ENCODE measurements at places on chromosomes 5 and 9.
A peak's percentile ranks its signal among the peaks of the same experiment; 100 is the strongest.

GRCh38 chr9:92265154-92265553 is 28.3 kb downstream of the IARS1 start:
- DNase-seq = no peak

DNA sequence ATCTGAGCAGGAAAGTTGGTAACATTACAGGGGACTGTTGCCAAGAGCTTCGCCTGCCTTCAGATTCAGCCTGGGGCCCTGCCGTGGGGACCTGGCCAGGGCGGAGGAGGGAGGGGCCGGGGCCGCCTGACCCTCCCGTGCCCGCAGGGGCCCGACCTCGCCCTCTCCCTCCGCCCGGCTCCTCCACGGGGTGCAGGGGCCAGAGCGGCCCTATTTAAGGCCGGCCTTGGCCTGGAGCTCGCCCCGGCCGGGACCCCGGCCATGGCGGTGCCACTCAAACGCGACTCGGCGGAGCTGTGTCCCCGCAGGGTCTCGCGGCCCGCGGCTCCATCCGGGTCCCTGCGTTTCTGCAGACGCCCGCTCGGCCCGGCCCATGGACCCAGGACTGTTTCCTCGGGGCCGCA is 757 bp downstream of the TMEM250 start:
- DNase-seq = no peak

- no peak for DNase-seq
These were observed 737.9 kb upstream of the ZNF608 start for GRCh38 chr5:125484272-125484741.

GRCh38 chr5:8633259-8633658 is 764.3 kb downstream of the MTRR start:
- DNase-seq = no peak

DNA sequence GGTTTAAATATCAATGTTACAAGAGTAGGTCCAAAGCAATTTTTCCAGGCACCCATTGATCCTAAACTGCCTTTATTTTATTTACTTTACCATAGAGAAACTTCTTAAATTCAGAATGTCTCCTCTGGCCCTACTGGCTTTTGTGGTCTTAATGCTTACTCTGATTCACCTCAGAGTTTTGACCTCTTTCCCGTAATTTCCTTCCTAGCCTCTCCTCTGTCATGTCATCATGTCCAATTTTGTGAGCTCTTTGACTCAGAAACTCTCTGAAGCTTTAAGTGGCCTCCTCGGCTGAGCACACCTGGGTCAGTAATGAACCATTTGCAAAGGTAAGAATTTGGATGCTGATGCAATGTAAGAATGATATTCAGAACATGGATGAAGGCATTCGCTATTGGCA is 303.8 kb upstream of the CDH18 start:
- no peak for DNase-seq

GRCh38 chr9:129675620-129676019 is 10.2 kb downstream of the PRRX2 start:
- no peak for DNase-seq

- no peak for DNase-seq
These were observed 27.0 kb upstream of the ZNF622 start for GRCh38 chr5:16492398-16493140.

GRCh38 chr5:151255621-151256286 is 2.8 kb downstream of the GM2A start:
- no peak for DNase-seq

- DNase-seq = no peak
These were observed 100.6 kb downstream of the ARHGAP26 start for GRCh38 chr5:142870532-142871362.

DNA sequence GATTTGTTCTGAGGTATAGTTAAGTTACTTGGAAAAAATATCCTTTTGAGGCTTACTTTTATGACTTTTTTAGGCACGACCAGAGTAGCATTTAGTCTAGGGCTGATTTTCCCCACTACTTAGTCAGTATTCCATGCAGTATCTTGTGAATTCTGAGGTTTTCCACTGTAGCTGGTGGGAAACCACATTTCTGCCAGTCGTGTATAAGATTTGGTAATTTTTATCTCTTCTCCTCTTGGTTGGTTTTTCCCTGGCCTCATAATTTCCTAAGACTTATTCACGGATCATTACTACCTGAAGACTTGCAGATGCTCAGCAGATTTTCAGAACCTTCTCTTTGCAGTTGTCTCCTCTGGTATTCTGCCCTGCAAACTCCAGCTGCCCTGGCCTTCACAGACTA is 23.5 kb downstream of the MTREX start:
- DNase-seq = no peak

- DNase-seq = peak; percentile 63
These were observed 491 bp downstream of the APC start for GRCh38 chr5:112738191-112738560.

- DNase-seq = no peak
These were observed 77.9 kb upstream of the VPS13A start for GRCh38 chr9:77099388-77099787.

DNA sequence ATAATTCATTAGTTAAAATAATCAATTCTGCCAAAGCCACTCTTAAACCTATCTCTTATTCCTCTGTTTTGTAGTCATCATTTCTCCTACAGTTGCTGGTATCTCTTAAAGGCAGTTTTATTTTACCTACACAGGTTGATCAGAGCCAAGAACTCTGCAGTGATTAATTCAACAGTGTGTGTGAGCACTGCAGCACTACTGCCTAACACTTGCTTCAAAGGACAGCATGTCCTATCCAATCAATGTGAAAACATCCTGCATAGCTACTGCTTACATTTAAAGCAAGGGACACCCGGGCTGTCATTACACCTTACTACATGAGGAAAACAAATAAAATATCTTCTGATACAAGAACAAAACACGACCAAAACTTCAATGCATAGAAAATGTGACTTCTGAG is 45.1 kb upstream of the HK3 start:
- DNase-seq = no peak

DNA sequence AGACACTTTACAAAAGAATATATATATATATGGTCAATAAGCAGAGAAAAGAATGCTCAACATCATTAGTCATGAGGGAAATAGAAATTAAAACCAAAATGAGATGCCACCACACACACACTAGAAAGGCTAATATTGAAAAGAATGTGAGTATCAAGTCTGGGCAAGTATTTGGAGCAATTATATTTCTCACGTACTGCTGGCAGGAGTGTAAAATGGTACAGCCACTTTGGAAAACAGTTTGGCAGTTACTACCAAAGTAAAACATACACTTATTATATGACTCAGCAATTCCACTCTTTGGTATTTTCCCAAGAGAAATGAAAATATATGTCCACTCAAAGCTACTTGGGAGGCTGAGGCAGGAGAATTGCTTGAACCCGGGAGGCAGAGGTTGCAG is 29.8 kb downstream of the NEUROG1 start:
- no peak for DNase-seq

DNA sequence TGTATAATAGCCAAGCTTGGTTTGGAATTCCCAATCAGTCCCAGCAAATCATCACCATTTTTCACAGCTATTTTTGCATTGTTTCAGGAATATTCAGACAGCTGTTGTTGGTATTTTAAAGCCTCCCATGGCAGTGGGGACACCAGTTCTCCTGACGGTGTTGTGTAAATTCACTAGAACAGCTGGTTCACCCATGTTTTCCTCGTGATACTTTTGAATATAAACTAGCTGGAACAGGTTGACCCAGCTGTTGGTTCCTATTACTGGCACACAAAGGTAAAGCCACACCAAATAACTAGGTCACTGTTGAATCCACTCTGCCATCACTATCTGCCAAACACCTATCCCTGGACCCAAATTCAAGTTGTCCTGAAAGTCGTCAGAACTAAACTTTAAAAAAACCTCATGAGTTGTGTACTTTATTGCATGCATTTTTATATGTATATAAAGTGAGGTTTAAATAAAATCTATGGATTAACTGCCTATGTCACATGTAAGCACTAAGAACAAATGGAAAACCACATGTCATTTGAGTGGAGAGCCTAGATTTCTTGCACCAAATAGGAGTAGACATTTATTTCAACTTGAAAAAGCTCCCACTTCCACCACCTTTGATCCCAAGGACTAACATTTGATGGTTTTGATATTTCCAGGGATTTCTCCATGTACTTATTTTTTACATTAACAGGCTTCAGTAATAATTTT is 121.9 kb upstream of the PIK3R1 start:
- no peak for DNase-seq

- no peak for DNase-seq
These were observed 105.5 kb downstream of the SMIM23 start for GRCh38 chr5:171891150-171891549.

DNA sequence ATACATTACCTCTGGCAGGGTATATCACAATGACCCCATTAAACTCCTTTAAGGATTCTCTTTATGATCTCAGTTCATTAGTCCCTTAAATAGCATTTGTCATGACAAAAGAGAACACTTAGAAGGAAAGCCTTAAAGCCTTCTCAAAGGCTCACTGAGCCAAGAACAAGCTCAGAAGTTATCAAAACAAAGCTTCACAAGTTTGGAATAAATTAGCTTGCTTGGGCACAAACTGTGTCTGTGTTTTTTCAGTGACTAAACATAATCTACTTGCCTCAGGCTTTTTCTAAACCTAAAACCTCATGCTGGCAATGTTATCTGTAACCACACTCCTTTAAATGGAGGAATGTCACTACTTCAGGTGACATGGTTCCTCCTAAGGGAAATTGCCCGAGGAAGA is 1114.9 kb upstream of the C9orf72 start:
- DNase-seq = no peak

DNA sequence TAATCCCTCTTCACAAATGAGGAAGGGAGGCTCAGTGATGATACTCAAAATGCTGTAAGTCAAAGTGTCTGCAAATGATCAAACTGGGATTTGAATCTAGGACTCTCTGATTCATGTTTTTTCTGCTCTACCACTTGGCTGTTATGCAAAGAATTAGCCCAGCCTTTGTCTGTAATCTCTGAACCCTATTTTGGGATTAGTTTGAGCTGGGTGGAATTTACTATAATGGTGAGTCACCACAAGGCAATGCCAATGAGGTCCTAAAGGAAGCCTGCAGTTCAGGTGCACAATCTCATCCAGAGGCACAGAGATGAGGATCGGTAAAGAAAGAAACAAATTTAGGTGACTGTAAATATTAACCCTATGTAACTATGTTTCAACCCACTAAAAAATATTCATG is 29.2 kb downstream of the RFK start:
- no peak for DNase-seq

- no peak for DNase-seq
These were observed 63.8 kb upstream of the CCNG1 start for GRCh38 chr5:163373436-163374084.

DNA sequence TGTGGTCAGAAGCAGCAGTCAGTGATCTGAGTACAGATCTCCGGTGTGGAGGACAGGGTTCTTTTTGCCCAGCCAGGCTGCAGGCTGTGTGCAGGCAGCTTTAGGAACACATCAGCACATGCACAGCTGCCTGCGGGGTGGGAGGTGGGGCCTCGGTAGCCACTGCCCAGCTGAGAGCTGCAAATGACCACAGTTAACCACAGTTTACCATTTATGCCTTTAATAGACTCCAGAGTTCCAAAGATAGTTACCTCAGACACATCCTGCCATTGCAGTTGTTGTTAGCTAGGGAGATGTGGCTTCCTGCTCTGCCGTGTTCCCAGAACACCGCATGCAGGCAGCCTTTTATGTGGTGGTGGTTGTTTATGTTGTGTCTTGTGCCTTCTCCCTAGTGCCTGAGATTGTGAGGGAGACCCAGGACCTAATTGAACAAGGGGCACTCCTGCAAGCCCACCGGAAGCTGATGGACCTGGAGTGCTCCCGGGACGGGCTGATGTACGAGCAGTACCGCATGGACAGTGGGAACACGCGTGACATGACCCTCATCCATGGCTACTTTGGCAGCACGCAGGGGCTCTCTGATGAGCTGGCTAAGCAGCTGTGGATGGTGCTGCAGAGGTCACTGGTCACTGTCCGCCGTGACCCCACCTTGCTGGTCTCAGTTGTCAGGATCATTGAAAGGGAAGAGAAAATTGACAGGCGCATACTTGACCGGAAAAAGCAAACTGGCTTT is 10.2 kb downstream of the EXOC3 start:
- no peak for DNase-seq

GRCh38 chr5:95068289-95068910 is 216.5 kb downstream of the MCTP1 start:
- no peak for DNase-seq

GRCh38 chr9:105711867-105712266 is 17.5 kb downstream of the TMEM38B start:
- no peak for DNase-seq

GRCh38 chr9:126499911-126500599 is 113.7 kb upstream of the LMX1B start:
- no peak for DNase-seq

GRCh38 chr5:35319333-35320002 is 89.2 kb upstream of the PRLR start:
- DNase-seq = no peak
